Stimulated activated CD4-positive, alpha-beta T cell treated with anti-CD3 and anti-CD28 coated beads, Interleukin-4, amount 100 ng/mL, for 1 hour (primary cell): ENCODE measurements at places on chromosomes 6 and 20.
A peak's percentile ranks its signal among the peaks of the same experiment; 100 is the strongest.

GRCh38 chr6:168916576-168917211 is 337.0 kb downstream of the THBS2 start:
- no peak for DNase-seq

GRCh38 chr20:19699180-19699971 is 58.7 kb upstream of the RIN2 start:
- DNase-seq = no peak

GRCh38 chr20:49426395-49426794 is 56.1 kb downstream of the KCNB1 start:
- no peak for DNase-seq

DNA sequence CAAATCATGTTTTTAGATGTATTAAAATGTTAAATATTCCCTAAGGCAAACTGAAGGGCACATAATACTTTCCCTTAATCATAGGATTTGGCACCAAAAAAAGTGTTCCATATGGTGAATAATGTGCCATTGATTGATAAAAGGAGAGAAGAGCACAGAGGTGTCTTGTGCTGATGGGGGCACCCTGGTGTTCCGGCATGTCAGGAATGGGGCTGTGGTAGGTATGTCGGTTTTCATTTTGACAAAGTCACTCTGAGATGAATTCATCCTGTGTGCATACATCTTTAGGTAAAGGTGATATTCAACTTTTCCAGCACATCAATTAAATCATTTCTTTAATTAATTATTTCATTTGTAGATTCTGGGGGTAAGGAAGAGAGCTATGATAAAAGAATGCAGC is 36.8 kb downstream of the CENPW start:
- no peak for DNase-seq

GRCh38 chr20:38441916-38442315 is 6.8 kb upstream of the SNHG17 start:
- no peak for DNase-seq

- no peak for DNase-seq
Observed at GRCh38 chr6:22349051-22349450, 52.2 kb upstream of the PRL start.

DNA sequence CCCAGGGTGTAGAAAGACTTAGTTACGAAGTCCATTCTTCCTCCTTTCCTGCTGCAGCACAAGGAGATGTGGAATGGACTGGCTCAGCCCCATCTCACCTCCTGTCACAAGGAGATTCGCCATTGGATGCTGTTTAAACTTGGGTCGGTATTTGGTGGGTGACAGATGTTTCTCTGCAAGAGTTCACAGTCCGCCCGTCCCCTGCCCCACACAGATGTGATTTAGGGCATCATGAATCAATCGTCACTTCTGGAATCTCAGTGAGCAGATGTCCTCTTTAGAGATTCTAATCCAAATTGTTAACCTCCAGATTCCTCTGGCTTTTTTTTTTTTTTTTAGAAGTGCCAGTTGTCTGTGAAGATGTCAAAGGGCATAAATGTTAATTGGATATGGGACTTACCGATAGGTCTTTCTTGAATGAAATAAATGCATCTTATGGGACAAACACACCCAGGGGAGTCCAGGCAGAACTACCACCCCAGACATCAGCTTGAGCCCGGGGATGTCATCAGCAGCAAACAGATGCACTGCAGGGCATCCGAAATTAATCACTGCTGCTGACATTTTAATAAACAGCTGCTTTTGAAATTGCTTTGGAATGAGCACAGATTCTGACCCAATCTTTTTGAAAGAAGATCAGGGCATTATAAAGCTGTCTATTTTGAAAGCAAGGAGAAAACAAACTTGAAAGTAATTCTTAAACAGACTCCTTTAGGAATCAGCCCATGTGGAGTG is 117.6 kb upstream of the CDH4 start:
- DNase-seq = no peak

DNA sequence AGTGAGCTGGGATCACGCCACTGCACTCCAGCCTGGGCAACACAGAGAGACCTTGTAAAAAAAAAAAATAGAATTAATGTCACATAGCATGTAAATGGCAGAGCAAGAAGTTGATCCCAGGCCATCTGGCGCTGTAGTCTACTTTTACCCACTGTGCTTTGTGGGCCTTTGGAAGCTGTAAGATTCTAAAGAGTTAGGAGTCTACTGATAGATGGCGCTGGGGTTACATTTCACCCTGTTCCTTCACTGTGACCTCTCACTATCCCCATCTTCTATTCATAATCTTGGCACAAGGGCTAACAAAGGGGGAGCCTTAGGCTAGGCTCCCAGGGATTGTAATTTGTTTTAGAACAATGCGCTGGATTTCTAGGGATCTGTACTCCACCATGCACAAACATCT is 24.4 kb downstream of the SIRPD start:
- DNase-seq = no peak

DNA sequence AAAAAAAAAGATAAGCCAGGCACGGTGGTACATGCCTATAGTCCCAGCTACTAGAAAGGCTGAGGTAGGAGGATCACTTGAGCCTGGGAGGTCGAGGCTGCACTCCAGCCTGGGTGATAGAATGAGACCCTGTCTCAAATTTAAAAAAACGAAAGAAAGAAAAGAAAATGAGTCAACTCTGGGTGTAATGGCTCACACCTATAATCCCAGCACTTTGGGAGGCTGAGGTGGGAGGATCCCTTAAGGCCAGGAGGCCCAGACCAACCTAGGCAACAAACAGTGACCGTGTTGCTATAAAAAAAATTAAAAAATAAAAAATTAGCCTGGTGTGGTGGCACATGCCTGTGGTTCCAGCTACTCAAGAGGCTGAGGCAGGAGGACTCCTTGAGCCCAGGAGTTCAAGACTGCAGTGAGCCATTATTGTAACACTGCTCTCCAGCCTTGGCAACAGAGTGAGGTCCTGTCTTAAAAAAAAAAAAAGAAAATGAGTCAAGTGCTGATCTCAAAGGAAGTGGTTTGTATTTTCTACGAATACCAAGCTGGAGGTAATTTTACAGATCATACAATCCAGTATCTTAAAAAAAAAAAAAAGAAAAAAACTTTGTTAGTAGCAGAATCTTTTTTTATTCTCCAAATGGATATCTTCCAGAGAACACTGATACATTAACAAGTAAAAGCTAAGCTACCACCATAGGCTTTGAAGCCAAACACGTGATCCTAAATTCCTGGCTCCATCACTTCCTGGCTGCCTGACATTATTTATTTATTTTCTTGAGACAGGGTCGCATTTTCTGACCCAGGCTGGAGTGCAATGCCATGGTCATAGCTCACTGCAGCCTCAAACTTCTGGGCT is 5.7 kb downstream of the COMMD7 start:
- DNase-seq = peak; percentile 10

GRCh38 chr6:44022671-44023352 is 104.4 kb downstream of the MRPL14 start:
- DNase-seq = no peak

- no peak for DNase-seq
Observed at GRCh38 chr6:138719011-138719635, 54.4 kb upstream of the CCDC28A start.

GRCh38 chr6:105310371-105310770 is 92.5 kb downstream of the PREP start:
- no peak for DNase-seq

GRCh38 chr20:61621852-61622251 is 369.8 kb downstream of the CDH4 start:
- DNase-seq = no peak

DNA sequence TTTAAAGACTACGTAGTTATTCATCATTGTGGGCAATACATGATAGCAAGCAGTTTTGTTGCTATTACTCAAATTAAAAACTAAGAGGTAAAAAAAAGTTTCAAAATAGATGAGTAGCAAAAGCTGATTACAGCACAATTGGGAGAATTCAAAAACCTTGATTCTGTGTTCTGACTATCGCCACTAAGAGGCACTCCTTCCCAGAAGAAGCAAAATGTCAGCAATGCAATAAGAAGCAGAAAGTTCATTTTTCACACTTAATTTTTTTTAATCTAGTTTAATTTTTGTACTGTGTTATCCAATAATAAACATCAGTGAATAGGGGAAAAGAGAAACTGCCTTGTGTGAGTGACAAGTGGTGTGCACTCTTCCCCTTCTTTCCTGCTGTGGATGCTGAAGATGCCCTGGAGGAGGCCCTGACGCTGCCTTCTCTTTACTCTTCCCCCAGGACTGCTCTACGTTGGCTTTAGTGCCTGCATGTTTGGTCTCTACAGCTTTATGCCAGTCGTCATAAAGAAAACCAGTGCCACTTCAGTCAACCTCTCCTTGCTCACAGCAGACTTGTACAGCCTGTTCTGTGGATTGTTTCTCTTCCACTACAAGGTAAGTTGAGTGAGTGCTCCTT is 263.2 kb upstream of the PLN start:
- DNase-seq = no peak

GRCh38 chr6:21611485-21611884 is 17.9 kb downstream of the SOX4 start:
- DNase-seq = no peak

- DNase-seq = no peak
Observed at GRCh38 chr20:5734602-5735001, 15.6 kb upstream of the SHLD1 start.

- no peak for DNase-seq
Observed at GRCh38 chr6:56932910-56933477, 21.9 kb upstream of the BEND6 start.

DNA sequence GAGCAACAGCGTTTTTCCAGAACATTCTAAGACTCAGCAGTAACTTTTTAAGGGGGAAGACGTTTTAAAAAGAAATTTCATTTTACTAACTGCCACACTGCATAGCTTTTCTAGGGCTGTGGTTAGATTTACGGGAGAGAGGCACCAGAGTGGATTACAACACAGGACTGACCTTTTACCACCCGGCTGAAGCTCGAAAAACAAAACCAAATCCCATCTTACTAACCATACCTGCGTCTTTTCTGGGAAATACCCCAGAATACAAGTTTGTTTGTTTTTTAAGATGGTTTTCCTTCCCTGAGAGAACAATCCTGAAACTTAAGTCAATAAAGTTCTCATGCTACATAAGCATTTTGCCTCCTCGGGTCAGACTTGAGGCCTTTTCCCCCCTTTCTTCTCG is 209.3 kb upstream of the SOX4 start:
- DNase-seq = no peak

GRCh38 chr6:49736017-49736508 is 8.1 kb downstream of the CRISP3 start:
- no peak for DNase-seq

- no peak for DNase-seq
Observed at GRCh38 chr6:133244519-133244918, 3.4 kb downstream of the EYA4 start.

DNA sequence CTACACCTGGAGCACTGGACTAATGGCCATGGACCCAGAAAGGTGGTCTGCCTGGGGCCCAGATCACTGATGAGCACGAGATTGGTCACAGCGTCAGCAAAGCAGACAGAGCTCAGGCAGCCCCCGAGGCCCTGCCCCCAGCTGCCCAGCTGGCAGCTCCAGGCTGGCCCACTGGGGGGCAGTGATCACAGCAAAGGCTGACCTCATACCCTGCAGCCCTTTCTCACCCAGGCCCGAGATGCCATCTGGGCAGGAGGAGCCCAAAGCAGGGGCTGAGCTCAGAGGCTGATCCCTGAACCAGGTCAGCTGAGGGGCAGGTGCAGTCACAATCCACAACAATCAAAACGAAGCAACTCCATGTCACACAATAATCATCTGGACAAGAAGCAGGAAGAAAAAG is 4.1 kb downstream of the MAP1LC3A start:
- DNase-seq = no peak

GRCh38 chr20:21714297-21715192 is 9.1 kb downstream of the PAX1 start:
- DNase-seq = no peak

- no peak for DNase-seq
Observed at GRCh38 chr6:49541210-49541724, 9.2 kb upstream of the C6orf141 start.

GRCh38 chr20:62624325-62624690 is 18.0 kb upstream of the SLCO4A1 start:
- DNase-seq = no peak

DNA sequence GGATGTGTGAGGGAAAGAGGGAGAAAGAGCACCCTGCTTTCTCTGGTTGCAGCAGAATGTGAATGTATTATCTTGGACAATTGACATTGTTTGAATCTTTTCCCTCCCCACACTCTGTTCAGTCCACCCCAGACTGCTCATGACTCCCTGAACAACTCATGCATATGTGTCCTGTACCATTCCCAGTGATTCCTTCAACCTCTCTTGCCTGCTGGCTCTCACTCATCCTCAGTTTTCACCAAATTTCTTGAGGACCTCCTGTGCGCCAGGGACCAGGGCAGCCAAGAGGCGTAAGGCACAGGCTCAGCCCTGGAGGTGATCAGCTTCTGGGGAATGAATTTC is 5.4 kb downstream of the NOX3 start:
- no peak for DNase-seq

DNA sequence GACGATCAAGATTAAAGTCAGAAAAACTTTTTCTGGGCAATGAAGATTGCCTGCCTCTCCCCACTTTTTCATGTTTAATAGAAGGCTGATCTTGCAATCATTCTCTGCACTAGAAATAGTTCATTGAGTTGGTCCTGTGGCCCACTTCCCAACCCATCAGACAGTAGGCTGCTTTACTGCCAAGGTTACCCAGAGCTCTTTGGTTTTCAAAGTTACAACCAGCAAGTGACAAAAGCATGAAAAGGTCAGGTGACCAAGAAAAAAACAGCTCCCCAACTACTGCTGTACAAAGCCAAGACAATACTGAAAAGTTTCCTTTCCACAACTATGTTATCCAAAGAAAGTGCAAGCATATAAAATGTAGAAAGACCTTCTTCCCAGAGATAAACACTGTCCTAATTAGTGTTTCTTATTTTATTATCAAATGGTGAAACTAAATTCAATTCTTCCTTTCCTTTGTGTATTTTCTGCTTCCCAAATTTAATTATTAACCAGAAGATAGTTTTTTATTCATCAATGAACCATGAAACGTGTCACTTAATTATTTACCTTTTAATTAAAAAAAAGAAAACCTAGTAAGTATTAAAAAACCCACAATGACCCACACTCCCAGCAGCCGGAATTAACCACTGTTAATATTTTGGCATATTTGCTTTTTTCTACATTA is 16.6 kb downstream of the DNAAF9 start:
- no peak for DNase-seq

GRCh38 chr6:1972962-1973361 is 272.4 kb downstream of the GMDS start:
- DNase-seq = no peak

- no peak for DNase-seq
Observed at GRCh38 chr20:42053350-42053749, 435.2 kb upstream of the CHD6 start.

GRCh38 chr20:33211817-33212424 is 5.2 kb upstream of the BPIFA3 start:
- DNase-seq = peak; percentile 6
